M059J (cell line): ENCODE measurements at places on chromosomes 4 and X.

GRCh38 chr4:19319607-19320006 lies 932.1 kb upstream of the SLIT2 start:
- no peak for DNase-seq

- no peak for DNase-seq
These were observed 3.8 kb upstream of the FBXW7 start for GRCh38 chr4:152539556-152540292.

GRCh38 chr4:70463335-70463734 lies 8.7 kb upstream of the MUC7 start:
- no peak for DNase-seq

GRCh38 chrX:19585332-19586082 lies 70.2 kb upstream of the MAP3K15 start:
- DNase-seq: no peak

DNA sequence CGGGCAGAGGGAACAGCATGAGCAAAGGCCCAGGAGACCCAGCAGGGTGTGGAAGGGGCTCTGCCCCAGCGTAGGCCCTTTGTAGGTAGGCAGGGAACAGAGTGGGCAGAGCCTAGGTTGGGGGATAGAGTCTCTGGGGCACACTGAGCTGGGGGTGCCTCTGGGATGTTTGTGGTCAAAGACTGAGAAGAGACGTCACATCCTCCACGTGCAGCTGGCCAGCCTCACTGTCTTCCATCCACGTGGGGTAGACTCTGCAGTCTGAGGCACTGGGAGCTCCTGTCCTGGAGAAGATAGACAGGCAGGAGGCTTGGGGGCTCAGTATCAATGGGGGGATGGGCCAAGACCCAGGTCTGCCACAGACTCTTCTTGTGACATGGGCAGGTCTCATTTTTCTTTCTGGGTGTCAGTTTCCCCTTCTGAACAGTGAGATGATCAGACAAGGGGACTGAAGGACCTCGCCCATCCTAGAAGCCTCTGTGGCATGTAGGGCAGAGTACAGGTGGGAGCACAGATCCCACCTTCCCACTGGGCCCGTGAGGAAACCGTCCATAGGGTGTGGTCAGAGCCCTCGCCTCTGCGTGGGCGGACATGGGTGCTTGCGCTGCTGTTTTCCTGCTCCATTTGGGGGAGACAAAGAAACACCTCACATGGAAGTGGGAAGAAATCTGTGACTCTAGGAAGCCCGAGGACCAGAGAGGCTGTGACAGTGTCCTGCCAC lies 22.9 kb downstream of the WFS1 start:
- no peak for DNase-seq

DNA sequence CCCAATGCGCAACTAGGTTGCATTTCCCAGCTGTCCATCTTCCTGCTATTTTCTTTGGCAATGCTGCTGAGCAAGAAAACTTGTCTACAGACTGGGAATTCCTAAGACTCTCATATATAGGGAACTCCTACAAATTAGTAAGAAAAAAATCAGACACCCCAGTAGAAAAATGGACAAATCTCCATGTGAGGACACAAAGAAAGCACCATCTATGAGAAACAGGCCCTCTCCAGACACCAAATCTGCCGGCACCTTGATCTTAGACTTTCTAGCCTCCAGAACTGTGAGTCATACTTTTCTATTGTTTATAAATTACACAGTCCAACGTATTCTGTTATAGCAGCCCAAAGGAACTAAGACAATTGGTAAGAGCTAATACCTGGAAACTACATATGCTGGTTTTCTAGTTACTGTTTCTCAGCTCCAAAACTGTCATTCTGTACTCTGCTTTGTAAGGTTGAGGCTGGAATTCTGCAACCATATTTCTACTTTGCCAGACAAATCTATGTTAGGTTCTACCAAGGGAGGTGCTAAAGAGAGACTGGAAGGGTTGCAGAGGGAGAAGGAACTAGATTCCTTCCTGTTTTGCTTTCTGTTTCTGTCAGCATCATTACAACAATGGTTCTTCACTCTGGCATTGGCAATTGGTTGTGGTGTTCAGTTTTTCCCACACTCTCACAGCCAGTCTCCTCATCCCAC lies 35.7 kb upstream of the FAM241A start:
- DNase-seq: peak; percentile 55

GRCh38 chr4:80367737-80368136 lies 32.2 kb downstream of the CFAP299 start:
- DNase-seq: peak; percentile 12

GRCh38 chr4:76955182-76955581 lies 5.6 kb downstream of the SEPTIN11 start:
- no peak for DNase-seq

DNA sequence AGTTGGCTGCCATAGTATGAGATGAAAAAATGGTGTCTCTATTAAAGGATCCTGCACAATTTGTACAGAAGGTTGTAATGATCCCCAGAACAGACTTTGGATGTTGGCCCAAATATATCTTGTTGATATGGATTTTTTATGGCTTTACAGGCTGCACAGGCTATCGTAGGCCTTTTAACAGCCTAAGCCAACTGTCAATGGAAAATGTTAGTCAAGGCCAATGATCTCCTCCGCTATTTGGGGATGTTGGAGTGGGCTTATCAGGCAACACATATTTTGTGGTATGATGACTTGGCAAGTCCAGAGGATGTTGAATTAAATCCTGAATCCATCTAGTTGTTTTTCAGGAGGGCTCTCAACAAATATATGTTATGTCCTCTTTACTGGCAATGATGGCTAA lies 42.1 kb downstream of the ZCCHC13 start:
- DNase-seq: no peak

DNA sequence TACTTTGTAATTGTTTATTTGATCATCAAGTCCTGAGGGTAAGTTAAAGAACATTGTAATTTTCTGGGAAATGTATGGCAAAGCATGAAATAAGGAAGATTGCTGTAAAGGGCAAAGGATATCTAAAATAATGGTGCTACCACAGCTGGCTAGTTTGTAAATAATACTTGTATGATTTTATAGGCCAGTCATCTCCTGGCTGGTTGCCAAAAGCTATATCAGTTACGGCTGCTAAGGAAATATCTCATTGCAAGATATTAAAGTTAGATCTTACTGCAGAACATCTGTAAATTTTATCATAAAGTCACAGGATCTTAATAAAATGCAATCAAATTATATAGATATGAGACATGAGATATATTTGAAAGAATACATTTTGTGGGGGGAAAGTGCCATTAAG lies 150.8 kb upstream of the CXCL13 start:
- DNase-seq: no peak

GRCh38 chr4:10058371-10058770 lies 37.1 kb upstream of the SLC2A9 start:
- DNase-seq: no peak

DNA sequence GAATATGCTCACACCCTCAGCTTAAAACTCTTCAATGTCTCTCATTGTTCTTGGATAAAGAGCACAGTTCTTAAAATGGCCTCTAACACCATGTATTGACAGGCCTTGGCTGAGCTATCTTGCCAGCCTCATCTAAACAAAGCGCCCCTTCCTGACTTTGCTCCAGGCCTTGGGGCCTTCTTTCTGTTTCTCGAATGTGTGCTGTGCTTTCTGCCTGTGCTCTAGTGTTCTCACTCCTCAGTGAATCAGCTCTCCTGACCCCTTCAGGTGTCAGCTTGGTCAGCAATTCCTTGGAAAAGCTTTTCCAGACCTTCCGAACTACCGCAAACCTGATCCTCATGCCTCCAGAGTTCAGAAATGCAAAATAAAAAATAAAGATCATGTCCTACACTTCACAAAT lies 346.3 kb upstream of the FSTL5 start:
- no peak for DNase-seq

- no peak for DNase-seq
These were observed 549.1 kb upstream of the EPHA5 start for GRCh38 chr4:66219401-66219800.

GRCh38 chr4:98352396-98352795 lies 91.2 kb downstream of the RAP1GDS1 start:
- DNase-seq: no peak

DNA sequence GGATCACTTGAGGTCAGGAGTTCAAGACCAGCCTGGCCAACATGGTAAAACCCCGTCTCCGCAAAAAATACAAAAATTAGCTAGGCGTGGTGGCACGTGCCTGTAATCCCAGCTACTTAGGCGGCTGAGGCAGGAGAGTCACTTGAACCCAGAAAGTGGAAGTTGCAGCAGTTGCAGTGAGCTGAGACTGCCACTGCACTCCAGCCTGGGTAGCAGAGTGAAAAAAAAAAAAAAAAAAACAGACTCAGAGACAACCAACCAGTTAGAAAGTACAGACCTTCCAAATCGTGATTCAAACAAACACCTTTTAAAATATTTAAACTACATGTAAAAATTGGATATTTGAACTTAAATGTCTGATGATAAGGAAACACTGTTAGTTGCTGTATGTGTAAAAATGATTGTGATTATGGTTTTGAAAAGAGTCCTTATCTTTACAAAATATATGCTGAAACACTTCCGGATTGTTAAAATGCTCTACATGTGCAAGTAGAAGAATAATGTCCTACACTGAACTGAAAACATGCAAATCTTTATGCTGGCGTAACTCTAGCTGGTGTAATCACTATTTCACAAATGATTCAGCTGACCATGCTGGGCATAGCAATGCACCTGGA lies 37.8 kb downstream of the SH3KBP1 start:
- no peak for DNase-seq

GRCh38 chr4:113051361-113051760 lies 1.9 kb downstream of the ANK2 start:
- DNase-seq: no peak
